Bronchial epithelial cell (primary cell): ENCODE measurements at places on chromosomes 12 and 14.
A peak's percentile ranks its signal among the peaks of the same experiment; 100 is the strongest.

DNA sequence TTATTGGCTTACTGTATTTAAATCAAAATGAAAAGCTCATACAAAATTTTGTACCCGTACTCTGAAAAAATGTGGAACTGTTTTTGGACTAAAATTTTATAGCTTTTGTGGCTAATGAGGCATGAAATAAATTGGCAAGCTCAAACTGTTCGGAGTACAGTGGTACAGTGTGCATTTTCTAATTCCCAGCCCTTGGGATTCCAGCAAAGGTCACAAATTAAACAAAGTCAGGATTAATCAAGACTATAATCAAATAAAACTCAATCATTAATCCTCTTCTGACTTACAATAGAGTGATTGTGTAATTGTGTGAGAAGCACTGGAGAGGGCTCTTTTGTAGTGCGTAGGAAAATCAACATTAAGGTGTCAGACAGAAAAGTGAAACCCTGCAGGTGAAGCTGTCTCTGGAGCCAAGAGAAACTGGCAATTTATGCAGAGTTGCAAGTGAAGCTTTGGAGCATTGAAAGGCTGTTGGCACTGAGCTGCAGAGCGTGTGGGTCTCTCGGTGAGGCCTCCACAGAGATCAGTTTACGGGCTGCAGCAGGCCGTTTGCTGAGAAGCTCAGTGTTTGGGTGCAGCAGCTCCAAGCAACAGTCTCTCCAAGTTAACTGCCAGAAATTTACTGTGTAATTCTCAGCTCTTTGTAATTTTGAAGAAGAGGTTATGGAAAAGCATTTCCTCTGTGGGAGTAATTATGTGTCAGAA, 275.9 kb downstream of the FBXL14 start:
- peak; percentile 22 for DNase-seq

DNA sequence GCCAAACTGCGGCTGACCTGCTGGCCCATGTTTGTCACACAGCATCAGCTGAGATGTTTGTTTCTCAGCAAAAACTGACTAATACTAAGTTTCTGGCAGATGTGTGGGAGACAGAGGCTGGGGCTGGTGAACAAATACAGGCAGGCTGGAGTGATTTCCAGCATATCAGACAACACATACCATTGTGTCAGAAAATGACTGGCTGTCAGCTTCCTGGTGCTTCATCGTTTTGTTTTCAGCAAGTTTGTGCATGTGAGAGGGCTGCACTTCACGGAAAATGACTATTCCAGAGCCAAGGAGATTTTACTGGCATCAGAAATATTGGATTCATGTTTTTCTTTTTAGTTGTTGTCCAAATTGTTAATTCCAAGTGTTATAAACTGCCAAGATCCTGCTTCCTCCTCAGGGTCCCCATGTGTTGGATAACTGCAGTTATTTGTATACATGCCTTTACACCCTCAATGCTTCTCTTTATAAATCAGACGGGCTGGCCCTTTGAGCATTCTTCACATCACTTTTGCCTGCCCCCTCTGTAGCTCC, 145.7 kb downstream of the GALC start:
- peak; percentile 57 for DNase-seq

GRCh38 chr12:31620311-31620710, 29.4 kb upstream of the DENND5B start:
- DNase-seq, result no peak

- DNase-seq, result peak; percentile 15
These were observed 20.4 kb downstream of the YAF2 start for GRCh38 chr12:42217656-42218055.

DNA sequence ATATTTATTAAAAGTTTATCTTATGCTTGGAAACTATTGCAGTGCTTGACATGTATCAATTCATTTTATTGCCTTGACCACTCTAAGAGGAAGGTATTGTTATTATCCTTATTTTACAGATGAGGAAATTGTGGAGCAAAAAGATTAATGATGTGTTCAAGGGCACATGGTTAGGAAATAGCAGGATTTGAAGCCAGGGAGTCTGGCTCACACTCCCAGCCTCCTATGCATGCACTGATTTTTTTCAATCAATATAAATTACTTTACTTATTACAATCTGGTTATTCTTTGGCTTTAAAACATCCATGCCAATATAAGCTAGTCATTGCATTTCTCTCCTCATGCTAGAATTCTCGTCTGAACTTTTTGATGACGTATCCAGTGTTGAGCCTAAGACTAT, 94.2 kb upstream of the TBX5 start:
- no peak for DNase-seq

- no peak for DNase-seq
These were observed 85.1 kb downstream of the DERA start for GRCh38 chr12:15996254-15996653.

GRCh38 chr14:53310412-53310811, 157.3 kb upstream of the DDHD1 start:
- DNase-seq, result no peak

GRCh38 chr12:33192226-33192625, 247.4 kb downstream of the SYT10 start:
- no peak for DNase-seq

GRCh38 chr12:102567031-102567985, 86.9 kb upstream of the IGF1 start:
- DNase-seq, result peak; percentile 14
